ENCODE measurements at places on chromosomes 5 and 9. TPM values are rescaled to one million over a fixed set of nuclear protein-coding genes. Genes with fewer than 3 reads are reported as not detected.
A peak's percentile ranks its signal among the peaks of the same experiment; 100 is the strongest.

DNA sequence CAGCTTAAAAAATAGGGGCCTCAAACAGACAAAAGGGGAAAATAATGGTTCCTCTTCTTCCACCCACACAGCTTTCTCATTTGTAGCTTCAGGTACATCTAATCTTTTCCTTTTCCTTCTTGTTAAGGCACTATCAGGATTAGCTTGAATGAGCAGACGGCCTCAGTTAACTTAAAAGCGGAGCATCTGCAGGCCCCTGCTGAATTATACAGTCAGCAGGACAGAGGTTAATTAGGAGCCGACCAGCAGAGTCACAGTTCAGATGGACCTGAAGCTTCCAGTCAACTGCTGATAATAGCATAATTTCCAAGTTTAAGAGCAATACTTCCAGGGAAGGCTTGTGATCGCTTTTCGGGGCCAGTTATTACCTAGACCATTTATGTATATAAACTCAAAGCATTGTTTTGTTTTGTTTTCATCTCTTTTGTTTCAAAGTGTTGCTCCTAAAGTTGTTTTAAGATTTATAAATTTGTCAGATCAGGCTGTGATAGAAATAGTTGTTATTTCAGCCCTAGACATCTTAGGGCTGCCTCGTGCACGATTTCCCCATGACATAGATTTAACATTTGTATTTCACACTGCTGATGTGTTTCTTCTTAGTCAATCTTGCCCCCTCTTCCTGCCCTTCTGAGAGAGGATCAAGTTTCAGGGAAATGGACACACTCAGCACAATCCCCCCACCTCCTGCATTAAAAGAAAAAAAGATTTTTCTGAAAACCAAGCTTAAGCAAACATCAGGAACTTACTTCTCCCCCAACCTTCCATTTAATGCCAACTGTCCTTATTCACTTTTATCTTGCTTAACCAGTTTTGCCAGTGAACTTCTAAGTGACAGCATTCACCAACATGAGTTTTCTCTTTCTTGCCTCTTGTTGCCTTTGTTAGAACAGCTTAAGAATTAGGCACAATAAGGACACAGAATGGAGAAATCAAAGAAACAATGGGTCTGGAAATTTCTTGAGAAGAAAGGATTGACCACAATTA is 449.8 kb downstream of the ARHGEF28 start:
- no peak for DNase-seq

- peak; percentile 66 for DNase-seq
Measured at GRCh38 chr5:14258840-14259239, 115.7 kb downstream of the TRIO start.

DNA sequence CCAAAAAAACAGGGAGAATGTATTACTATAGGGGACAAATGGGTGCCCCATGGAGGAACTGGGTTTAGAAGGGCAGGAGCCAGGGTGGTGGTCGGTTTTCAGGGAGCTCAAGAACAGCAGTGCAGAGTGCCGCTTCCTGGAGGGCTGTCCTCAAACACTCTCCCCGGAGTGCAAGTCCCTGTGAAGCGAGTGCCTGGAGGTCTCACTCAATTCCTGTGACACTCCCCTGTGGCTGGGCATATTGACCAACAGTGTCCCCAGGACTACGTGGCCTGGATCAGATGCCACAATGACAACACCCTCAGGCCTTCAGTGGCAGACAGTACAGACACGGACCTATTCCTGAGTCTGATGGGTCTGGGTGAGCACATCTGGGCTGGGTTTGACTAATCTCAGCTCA is 412.1 kb upstream of the IRX2 start:
- no peak for DNase-seq

DNA sequence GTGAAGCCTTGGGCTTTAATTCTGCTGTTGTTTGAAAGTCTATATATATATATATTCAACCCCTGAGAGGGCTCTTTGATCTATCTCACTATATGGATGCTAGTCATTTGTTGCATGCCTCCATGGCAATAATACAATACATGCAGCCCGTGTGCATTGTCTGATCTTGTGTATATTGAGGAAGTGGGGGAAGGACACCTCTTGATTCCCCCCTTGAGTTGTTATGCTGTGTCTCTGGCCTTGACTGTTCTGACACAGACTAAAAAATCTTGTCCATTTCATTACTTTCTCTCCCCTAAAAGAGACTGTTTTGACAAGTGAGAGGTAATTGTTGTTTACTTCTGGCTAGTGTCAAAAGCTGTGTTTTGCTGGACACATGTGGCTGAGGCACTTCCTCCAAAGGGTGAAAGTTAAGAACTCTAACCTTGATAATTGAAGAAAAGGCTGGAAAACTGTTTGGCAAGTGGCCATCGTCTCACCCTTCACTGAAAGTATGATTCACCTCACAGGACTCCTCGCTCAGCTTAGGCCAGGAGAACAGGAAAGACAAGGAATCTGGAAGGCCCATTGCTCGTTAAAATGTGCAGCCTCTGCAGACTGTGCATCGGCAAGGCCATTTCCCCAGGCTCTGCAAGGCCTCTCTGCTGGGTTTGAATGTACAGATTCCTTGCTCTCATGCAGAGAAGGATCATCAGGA is 304.0 kb downstream of the PRELID2 start:
- peak; percentile 96 for DNase-seq

DNA sequence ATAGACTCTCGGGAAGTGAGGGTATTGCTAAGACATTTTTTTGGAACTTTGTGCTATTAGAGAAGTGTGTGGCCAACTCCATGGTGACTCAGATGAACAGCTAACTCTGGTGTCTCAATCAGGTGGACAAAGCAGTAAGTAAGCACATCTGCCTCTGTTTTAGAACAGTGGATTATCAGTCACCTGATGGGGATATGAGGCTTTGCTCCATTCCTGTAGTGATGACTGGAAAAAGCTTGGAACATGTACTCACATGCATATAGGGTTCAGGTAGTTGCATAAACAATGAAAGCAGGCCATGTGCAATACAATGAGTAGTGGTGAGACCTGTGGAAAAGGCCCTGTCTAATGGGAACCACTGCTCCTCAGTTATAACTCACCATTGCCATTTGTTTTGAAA is 168.2 kb upstream of the FBN2 start:
- DNase-seq: no peak

GRCh38 chr9:71119746-71120145 is 1.7 kb downstream of the TRPM3 start:
- no peak for DNase-seq

- no peak for DNase-seq
Measured at GRCh38 chr5:179595916-179596315, 27.6 kb downstream of the HNRNPH1 start.

GRCh38 chr9:26437056-26437711 is 455.4 kb downstream of the CAAP1 start:
- no peak for DNase-seq

DNA sequence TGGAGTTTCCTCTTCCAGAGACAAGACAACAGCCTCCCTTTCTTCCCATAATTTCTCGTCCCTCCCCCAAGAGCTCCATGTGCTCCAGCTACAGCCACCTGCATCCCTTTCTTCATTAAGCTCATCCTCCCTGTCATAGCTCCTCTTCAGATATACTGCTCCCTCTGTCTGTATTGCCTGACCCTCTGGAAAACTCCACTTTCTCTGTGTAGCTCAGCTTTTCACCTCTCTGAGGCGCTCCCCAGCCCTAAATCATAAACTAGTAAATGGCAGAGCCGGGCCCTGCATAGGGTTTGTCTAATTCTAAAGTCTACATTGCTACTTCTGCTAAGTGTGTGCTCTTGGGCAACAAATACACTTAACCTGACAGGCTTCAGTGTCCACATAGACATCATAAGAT is 8.8 kb upstream of the PLIN2 start:
- no peak for DNase-seq

DNA sequence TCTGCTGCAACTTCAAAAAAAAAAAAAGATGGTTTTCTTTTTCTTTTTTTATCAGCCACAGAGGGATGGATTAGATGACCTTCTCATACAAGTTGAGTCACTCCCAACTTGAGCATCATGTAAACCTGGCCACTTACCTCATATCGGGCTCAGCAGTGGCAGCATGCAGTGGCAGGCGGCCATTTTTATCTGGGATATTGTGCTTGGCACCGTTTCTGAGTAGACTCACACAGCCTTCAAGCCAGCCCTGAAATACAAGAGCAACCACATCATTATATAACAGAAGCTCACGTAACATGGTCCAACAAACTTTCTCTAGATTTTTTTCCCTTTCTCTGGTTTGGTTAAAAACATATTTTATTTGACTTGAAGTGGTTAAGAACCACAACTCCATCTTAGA is 62.6 kb downstream of the ANKRD55 start:
- no peak for DNase-seq

DNA sequence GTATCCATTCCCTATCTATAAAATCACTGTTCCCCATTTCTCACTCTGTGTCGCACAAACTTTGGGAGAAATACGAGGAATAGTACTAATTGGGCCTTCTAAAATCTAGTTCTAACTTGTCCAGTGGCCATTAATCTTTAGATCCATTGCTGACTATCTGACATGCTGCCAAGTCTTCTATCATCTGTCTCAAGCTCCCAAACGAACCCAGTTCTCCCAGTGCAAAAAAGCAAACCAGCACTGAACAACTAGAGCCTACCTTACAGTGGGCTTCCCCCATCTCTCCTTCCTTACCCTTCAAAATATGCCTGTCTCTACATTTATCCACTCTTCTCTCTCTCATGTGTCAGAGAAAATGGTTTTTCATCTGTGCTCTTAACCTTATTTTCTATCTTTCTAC is 3.2 kb upstream of the SPINK7 start:
- DNase-seq: no peak

DNA sequence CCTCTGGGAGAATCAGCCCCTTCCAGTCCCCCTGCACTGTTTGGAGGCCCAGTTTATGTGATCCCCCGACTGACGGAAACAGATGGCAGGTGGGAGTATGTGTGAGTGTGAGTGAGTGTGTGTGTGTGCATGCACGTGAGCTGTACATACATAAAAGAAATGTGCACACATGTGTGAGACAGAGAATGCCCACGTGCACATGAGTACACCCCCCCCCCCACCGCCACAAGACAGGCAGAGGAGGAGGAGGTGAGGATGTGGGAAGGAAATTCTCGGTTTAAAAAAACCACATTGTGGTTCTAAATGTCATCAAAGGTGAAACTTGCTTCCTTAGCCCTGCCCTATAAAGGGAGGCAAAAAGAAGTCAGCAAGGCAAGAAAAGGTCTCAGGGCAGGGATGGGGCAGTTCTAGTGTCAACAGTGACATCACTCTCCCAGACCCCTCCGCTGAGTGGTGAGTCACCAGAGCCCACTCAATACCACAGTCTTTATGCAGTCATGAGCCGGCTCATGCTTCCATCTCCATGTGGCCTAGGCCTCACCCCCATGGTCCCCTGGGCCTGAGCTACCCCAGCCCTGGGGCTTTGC is 79.2 kb upstream of the HSPA9 start:
- peak; percentile 33 for DNase-seq

DNA sequence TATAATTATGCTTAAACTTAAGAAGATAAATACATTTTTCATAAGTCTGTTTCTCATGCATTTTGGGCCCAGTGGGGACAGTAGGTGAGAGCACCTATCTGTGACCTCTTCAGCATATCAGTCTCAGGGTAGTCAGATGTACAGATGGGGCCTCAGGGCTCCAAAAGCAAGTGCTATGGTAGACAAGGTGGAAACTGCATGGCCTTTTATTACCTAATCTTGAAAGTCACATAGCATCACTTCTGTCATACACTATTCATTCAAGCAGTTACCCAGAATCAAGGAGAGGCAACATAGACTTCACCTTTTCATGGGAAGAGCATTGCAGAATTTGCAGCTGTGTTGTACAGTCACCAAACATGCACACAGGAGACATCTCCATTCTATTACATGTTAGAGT is 94.8 kb downstream of the SV2C start:
- DNase-seq: no peak

DNA sequence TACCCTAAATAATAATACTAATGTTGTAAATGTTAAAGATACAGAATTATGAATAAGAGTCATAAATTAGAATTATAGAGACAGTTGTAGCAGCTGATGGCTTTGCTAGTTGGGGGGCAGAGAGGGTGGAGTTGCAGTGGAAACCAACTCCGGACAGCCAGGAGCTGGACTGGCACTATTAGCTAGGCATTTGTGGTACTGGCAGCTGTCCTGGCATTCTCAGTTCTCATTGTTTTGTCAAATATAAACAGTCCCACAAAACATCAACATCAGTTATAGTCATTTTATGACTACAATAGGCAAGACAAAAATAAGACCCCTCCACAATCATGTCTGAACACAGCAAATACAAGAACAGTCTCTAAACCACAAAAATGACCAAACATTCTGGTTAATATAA is 2.8 kb upstream of the FBXL17 start:
- no peak for DNase-seq

- no peak for DNase-seq
Measured at GRCh38 chr9:104586496-104587180, 12.6 kb downstream of the OR13C5 start.

- DNase-seq: no peak
Measured at GRCh38 chr5:78476795-78477194, 116.4 kb downstream of the SCAMP1 start.

GRCh38 chr5:119360905-119361593 is 5.2 kb downstream of the TNFAIP8 start:
- DNase-seq: no peak

DNA sequence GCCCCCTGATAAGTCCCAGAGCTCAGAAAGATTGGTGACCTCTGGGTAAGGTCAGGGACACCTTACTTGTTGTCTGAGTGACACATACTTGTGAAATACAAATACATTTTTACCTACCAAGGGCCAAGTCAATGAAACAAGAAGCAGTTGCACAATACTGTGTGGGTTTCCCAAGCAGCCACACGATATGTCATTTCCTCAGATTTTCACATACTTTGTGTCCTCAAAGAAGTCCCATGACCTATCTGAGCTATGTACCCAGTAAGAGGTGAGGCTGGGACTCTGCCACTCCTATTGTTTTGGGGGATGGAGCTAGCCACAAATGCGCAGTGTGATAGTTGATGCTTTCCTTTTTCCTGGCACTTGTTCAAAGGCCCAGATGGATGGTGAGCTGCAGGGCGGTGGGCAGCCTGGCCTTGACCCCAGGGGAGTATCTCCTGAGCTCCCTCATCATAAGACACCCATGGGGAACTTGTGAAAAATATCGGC is 4.8 kb upstream of the SLC25A51 start:
- DNase-seq: no peak

DNA sequence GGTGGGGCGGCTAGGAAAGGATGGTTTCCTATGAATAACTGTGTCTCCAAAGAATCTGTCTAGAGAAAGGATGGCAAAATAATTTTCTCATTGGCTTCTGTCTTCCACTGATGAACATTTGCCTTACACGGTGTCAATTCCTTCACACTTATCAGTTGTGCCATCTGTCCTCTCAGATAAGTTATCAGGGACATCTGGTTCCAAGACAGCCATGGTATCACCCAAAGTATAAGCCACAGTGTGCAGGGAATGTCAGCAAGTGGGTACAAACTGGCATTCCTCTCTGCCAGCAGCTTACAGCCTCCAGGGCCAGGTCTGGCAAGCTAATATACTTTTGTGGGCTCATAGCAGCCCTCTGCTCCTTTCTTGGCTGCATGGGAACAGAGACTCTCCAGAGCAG is 1092.0 kb downstream of the EFNA5 start:
- no peak for DNase-seq

GPR150 gene
- 0.05 TPM for total RNA-seq

FOXI1 gene
- not detected for total RNA-seq

DMRT3 gene
- not detected for total RNA-seq

FGF1 gene
- 0.85 TPM for total RNA-seq

ADAMTSL2 gene
- total RNA-seq: under 0.01 TPM

MARCOL gene
- total RNA-seq: not detected

FRMD3 gene
- 6.1 TPM for total RNA-seq

TRUB2 gene
- total RNA-seq: 16.2 TPM

NIM1K gene
- 0.05 TPM for total RNA-seq
